ENCODE measurements at places on chromosomes 12 and 14.

DNA sequence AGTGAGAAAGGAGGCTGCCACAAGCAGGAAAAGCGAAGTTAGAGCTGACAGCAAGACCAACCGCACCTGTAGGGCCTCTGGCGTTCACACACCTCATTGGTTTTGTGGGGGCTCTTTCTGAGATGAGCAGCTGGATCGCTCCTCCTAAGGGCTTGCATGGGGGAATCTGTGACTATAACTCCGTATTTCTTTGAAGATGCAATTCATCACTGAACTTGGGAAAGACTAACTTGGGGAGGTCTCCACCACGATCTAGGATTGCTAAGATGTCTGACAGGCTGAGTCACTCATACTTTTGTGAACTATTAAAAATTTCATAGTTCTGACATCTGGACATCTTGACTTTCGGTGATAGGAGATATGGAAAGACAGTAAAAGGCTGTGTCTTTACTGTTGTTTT, 173.6 kb downstream of the ETV6 start:
- no peak for DNase-seq

DNA sequence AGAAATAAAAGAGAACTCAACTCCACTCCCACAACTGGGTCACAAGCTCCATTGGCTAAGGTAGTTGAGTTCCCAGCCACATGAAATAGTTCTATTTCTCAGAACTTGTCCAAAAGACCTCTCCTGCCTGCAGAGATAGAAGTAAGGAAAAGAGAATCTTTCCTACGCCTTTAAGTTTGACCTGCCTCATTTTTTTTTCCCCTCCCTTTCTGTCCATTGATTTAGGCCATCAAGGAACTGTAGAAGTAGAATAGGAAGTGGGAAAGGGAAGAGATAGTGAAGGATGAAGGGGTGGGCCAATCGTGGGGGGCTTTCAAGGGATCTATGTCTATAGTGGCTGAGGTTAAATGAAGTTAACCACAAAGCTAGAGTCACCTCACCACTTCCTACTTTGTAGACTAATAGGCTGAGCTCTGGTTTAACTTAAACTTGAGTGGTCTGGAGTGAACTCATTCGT, 13.9 kb upstream of the NUDT4 start:
- DNase-seq: no peak

DNA sequence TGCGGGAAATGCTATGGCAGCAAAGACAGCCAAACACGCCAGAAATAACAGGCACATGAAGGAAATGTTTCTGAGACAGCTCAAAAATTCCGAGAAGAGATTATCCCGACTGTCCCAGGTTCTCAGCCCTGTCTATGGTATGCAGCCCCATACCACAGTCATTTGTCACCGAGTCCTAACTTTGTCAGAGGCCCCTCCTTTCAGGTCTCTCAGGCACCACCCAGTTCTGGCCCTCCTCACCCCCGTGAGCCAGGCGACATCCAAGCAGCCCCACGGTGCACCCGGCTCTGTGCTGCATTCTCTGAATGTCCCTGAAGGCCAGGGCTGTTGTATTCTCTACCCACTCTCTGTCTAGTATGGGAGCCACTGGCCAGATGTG, 24.0 kb downstream of the SSH1 start:
- DNase-seq: peak; percentile 90

DNA sequence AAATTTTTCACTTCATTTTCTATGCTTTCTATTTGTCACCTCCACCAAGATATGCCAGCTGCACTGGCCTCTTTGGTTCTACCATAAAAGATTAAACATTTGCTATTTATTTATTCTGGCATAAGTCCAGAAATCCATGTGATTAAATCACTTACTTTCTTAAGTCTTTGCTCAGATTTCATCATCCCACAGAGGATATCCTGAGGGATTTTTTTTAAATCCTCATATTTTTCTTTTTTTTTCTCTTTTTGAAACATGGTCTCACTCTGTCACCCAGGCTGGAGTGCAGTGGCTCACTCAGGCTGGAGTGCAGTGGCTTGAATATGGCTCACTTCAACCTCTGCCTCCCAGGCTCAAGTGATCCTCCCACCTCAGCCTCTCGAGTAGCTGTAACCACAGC, 645.4 kb upstream of the ATXN7L3B start:
- no peak for DNase-seq

DNA sequence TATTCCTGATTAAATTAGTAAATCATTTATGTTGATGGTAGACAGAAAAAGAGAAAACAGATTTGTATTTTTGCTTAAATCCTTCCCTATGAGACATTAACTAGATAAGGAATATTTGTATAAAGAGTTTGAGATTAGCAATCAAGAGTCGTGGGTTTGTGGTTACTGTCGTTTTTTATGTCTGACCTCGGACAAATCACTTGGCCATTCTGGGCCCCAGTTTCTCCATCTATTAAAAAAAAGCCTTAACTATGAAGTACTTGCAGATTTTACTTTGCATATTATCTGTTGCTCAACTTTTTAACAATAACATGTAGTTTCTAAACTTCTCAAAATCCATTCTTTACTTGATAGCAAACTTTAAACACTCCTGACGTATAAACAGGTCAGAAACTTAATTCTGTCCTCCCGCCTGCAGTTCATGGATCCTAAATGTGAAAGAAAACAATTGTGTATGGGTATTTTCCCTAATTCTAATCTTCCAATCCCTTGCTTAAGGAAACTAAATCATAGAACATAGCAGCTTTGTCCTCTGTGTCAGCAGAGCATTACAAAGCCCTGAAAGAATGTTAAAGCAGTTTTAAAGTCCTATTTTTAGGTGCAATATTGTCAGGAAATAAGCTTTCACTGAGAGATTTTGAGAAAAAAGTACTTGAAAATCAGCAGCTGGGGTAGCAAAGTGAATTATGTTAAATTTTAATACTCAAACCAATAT, 118.2 kb downstream of the GPR135 start:
- DNase-seq: no peak

GRCh38 chr14:23118506-23119362, at the start of gene CEBPE:
CEBPE (minus strand) TSS chr14:23119255; CDS start chr14:23119091, 164 bp downstream.
- DNase-seq: no peak

DNA sequence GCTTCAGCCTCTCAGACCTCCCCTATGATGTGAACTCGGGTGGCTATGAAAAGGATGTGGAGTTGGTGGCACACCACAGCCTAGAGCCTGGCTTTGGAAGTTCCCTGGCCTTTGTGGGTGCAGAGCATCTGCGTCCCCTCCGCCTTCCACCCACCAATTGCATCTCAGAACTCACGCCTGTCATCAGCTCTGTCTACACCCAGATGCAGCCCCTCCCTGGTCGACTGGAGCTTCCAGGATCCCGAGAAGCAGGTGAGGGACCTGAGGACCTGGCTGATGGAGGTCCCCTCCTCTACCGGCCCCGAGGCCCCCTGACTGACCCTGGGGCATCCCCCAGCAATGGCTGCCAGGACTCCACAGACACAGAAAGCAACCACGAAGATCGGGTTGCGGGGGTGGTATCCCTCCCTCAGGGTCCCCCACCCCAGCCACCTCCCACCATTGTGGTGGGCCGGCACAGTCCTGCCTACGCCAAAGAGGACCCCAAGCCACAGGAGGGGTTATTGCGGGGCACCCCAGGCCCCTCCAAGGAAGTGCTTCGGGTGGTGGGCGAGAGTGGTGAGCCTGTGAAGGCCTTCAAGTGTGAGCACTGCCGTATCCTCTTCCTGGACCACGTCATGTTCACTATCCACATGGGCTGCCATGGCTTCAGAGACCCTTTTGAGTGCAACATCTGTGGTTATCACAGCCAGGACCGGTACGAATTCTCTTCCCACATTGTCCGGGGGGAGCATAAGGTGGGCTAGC, 7.0 kb upstream of the RPS26 start:
- DNase-seq: no peak

All from kidney capillary endothelial cell (primary cell).